ENCODE measurements at places on chromosomes 4 and X.

- DNase-seq, result peak; percentile 90
Observed at GRCh38 chr4:168886351-168886750, 123.7 kb downstream of the CBR4 start.

GRCh38 chrX:152915541-152916241 lies 17.8 kb downstream of the ZNF185 start:
- peak; percentile 50 for DNase-seq

- no peak for DNase-seq
Observed at GRCh38 chrX:13638021-13638420, 14.9 kb upstream of the TCEANC start.

- DNase-seq, result no peak
Observed at GRCh38 chr4:102402223-102402622, 56.9 kb upstream of the SLC39A8 start.

DNA sequence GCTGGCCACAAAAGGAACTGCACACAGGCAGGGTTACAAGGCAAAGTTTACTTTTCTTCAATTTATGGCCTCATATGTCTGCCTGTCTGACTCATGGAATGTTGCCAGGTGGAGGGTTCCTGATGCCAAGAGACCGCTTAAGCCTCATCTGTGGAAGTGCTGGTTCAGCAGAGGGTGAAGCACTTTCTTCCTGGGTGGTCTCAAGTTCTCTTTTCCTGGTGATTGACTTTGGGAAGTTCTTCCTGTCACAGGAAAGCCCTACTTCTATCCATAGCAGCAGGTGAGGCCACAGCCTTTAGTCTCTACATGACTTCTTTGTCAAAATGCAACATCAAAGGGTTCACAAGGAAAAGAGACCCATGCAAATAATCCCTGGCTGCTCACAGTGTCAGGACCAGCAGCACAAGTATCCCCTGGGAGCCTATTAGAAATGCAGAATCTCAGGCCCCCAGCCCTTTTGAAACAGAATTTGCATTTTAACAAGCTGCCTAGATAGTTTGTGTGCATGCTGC lies 81.4 kb upstream of the IGFBP7 start:
- no peak for DNase-seq

GRCh38 chr4:106369456-106370060 lies 980 bp upstream of the GIMD1 start:
- peak; percentile 86 for DNase-seq

DNA sequence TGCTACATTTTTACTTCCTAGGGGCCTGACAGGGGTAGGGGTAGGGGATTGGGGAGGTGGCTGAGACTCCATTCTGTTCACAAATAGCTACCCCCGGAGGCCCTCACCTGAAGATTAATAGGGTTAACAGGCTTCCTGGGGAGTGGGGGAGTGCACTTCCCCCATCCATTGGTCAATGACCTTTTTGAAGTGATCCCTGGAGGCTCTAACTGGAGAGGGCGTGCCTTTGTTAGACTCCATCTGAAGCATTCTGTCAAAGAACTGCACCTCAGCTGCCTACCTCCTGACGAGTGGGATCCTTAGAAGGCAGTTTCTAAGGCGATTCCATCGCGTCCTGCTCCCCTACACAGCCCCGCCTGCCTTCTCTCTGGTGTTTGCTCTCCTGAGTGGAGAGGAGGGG lies 10.0 kb upstream of the MTM1 start:
- DNase-seq, result no peak

DNA sequence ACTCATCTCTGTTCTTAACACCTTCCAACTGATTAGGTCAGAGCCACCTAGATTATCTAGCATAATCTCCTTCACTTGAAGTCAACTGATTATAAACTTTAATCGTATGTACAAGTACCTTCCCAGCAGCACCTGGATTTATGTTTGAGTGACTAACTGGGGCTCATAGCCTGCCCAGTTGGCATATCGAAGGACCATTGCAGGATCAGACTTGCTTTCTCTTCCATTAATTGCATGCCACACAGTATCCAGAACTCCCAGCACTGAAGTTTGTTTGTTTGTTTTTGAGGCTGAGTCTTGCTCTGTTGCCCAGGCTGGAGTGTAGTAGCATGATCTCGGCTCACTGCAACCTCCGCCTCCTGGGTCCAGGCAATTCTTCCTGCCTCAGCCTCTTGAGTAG lies 27.9 kb downstream of the GRK4 start:
- DNase-seq, result no peak

- no peak for DNase-seq
Observed at GRCh38 chr4:123408471-123409084, 12.0 kb downstream of the SPRY1 start.

DNA sequence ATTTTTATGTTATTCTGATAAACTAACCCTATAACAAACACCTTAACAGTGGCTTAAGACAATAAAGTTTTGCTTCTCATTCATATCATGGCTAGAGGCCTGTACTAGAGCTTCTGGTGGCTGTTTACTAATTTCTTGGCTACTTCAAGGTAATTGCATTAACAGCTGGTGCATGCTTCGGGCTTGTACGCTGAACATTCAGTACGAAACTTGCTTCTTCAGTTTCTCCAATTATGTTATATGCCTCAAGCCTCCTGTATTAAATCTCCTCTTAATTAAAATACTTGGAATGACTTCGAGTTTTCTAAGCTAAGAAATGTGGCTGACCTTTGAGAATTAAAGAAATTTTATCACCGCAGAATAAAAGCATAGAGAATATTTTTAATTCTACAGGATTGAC lies 138.9 kb upstream of the TRAM1L1 start:
- no peak for DNase-seq

DNA sequence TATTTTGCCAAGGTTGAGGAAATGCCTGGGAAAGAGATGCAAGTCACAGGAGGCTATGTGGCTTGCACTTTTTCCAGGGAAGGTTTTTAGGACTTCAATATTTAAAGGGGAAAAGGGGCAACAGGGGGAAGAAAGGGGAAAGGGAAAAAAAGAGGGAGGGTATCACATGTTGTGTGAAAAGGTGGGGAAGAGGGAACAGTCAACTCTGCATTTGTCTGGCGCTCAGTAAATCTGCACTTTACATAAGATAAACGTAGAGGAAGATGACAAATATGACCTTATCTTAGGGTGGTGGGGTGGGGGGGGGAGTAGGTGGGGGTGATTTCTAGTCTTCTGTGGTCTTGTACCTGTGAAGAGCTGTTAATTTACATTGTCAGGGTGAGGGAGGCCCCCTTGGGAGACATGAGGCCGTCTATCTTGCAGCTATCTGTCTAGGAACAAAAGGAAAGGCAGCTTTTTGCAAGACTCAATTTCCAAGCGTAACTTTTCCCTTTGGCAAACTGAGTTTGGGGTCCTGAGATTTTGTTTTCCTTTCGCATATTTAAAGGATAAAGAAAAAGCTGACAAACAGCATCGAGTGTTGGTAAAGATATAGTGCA lies 71.5 kb upstream of the UCP1 start:
- DNase-seq, result no peak

DNA sequence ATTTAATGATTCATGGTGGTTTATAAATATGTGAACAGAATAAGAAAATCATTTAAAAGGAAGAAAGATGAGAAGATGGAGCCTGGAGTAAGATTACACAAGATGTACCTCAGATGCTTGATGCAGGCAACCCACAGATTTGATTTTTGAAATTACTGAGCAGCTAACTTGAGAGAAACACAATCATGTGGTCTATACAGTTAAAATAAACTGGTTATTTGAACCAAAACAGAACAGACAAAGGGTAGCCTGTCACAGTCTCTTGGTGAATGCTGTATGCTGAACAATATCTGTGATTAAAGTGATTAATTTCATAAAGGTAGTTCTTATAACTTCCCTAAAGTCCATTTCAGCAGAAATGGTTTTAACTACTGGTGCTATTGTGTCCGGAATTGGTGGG lies 4.2 kb downstream of the PI4K2B start:
- DNase-seq, result no peak

- no peak for DNase-seq
Observed at GRCh38 chr4:76470532-76470931, 35.5 kb downstream of the SHROOM3 start.

GRCh38 chr4:24736066-24736465 lies 59.3 kb upstream of the SOD3 start:
- DNase-seq, result peak; percentile 28

DNA sequence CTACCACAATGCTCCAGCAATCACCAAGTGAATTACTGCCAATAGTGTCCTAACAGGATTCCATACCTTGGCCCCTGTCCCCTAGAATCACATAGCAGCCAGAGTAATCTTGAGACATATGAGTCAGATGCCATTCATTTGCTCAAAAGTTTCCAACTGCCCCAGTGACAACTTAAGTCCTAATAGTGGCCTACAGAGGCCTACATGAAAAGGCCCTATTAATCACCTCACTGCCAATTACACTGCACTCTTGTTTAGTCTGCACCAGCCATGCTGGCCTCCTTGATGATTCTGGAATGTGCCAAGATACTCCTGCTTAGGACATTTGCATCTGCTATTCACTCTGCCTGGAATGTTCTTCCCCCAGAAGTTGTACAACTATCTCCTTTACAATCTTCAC lies 130.7 kb downstream of the NR3C2 start:
- DNase-seq, result no peak

Measured in fibroblast of skin of scalp (primary cell).